ENCODE measurements at places on chromosomes 16 and 17.

DNA sequence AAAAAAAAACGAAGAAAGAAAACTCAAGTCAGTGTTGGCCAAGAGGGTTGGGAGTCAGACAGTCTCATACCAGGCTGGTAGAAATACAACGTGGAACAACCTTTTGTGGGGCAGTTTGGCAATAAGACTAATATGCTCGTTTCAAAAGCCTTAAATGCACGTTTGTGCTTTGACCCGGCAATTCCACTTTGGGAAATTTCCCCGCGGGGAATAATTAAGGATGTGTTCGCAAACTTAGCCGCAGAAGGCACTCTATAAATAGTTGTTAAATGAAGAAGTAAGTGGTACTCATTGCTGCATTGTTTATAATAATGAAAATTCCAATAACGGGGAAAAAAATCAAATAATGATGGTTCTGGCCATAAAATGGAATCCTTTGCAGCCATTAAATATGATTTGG lies 664.8 kb upstream of the EEF2KMT start:
- no peak for DNase-seq

DNA sequence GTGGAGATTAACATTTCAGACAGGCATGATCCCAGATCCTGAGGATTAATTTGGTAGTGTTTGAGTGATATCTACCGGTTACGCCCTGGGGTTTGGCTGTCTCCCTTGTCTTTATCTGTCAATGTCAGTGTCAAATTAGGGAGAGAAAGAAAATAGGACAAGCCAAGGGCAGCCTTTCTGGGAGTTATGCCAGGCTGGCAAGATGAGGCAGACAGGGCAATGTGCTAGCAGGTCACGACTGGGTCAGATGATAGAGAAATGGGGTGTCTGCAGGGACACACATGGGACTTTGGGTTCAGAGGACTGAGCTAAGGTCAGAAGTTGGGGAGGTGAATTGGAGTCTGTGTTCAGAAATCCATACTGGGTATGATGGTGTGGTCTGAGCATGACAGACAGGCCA lies 27.4 kb upstream of the LYRM9 start:
- no peak for DNase-seq

- no peak for DNase-seq
Measured at GRCh38 chr17:5194346-5194745, 2.7 kb upstream of the ZNF594 start.

DNA sequence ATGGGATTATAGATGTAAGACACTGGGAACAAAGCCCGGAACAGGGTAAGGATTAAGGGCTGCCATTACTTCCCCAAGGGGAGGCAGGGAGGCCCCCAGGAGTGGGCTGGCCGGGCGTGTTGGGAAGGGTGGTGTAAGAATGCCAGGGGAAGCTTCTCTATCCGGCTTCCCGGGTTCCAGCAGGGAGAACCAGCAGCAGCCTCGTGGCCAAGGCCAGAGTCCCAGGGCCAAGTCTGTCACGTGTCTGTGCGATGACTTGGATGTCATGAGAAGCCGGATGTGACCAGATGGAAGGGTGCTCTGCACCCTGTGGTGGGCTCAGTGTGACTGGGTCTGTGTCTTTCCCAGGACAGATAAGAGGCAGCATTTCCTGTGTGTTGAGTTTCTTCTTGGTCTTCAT lies 52.1 kb downstream of the SCNN1B start:
- DNase-seq = no peak
